ENCODE measurements at places on chromosomes 11 and 22. TPM values are rescaled to one million over a fixed set of nuclear protein-coding genes. Genes with fewer than 3 reads are reported as not detected.

GRCh38 chr11:73414977-73415651 lies 38.9 kb downstream of the RELT start:
- DNase-seq, result no peak

GRCh38 chr22:50609599-50609998 lies 9.0 kb downstream of the MAPK8IP2 start:
- no peak for DNase-seq

GRCh38 chr11:73012121-73012863 lies 129.8 kb downstream of the FCHSD2 start:
- DNase-seq, result no peak

Gene MPZL2
- not detected for total RNA-seq
